ENCODE measurements at places on chromosomes 2 and 18.

GRCh38 chr2:54428108-54428831, 27.9 kb upstream of the SPTBN1 start:
- DNase-seq: no peak

DNA sequence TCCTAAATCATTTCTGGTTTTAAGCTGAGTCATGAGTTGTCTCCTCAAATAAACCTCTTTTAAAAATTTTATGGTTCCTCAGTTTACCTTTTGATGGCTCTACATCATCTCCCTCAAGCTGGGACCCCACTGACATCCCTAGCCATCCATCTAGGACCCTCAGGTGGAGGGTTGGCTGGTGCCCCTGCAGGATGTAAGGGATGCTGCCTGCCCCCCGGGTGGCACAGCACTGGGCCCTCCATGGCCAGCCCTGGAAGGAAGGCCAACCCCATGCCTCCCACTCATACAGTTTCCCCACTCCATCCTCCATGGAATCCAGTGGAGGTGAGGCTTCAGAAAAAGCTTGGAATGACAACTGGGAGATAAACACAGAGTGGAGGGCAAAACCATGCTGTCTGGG, 17.2 kb upstream of the GPC1 start:
- DNase-seq: no peak

DNA sequence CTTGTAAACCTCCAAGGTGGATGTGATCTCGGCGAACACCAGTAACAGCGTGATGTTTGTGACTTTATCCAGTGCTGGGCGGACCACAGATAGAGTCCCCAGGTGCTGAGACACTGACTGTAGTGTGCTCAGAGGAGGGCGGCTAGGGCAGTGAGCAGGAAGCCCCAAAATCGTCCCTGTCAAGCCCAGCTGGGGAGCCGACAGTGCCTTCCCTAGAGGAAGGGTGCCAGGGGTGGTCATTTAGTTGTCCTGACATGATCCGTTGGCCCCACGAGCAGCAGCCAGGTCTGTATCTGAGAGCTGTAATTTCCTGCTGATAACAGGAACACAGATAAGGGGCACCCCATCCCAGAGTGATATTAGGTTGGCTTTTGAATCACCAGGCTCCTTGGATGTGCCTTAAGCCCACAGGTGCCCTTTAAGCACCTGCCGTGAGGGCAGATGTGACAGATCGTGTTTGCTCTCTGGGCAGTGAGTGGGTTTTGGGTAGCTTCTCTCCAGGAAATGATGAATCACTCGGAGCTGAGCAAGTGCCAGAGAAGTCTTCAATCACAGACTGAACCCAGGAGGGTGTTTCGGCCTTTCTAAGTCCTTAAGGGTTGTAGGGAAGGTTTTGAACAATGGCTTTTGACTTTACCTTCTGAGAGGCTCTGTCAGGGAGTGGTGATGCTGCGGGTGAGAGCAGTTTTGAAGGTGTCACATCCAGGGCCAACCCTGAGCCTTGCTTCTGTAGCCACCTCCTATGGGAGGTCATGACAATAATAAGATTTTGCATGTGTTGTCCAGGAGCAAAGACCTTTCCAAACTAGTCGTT, 7.7 kb downstream of the LPIN1 start:
- DNase-seq: peak; percentile 68

- no peak for DNase-seq
Observed at GRCh38 chr18:33669589-33669988, 91.6 kb downstream of the ASXL3 start.

- no peak for DNase-seq
Observed at GRCh38 chr18:74217476-74218143, 69.3 kb downstream of the TIMM21 start.

DNA sequence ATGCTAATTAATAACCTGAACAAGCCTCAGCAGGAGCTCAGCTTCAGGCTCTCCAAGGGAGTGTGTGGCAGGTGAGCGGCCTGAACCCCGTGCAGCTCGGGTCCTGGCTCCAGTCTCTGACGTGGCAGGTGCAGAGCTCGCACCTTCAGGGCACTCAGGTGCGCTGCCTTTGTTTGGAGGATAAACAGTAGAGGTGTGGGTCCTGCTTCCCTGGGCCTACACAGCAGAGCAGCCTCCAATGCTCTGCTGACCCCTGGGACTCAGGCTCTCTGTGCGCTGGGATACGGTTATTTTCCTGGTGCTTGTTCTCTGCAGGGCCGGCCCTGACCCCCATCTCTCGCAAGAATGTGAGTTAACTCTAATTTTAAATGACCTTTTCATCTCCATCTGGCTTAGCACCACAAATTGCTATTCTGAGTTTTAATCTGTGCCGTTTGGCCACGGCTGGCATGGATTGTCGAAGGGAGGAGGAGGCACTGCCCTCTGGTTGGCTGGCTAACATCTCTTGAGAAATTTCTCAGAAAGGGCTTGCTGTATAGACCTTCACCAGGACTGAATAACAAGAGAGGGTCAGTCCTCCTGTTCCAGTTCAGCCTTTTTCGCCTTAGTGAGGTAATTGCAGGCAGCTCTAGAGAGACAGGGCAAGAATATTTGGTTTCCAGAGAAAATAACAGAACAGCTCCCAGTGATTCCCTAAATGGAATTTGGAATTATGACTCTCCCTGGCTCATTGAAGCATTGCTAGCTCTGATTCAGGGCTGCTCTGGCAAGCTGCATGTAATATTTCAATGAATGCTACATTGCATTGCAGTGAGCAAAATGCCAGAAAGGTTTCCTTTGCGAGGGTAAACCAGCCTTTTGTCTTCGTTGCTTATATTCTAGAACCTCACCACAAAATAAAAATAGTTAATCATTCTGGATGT, 161.8 kb downstream of the DCDC2C start:
- no peak for DNase-seq

- DNase-seq: no peak
Observed at GRCh38 chr2:239516954-239517305, 116.1 kb upstream of the HDAC4 start.

GRCh38 chr2:141929331-141930252, 201.2 kb downstream of the LRP1B start:
- DNase-seq: no peak

GRCh38 chr2:85780316-85781012, 26.7 kb downstream of the ATOH8 start:
- no peak for DNase-seq

- DNase-seq: no peak
Observed at GRCh38 chr18:34953212-34953611, 88.0 kb upstream of the MAPRE2 start.

DNA sequence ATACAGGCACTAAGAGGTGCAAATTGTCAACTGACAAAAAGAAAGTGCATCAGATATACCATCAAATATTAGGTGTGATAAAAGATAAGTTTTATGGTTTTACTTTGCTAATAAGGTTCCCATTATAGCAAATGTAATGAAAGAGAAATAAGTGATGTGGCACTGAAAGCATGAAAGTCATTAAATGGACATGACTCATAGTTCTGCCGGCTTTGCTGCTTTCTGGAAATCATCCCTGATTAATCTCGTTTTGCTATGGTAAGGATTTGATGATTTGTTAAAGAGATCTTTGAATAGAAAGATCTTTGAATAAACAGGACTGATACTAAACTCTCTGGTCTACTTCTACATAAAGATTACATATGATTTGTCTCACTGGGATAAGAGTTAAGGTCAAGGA, 72.7 kb downstream of the CLIP4 start:
- DNase-seq: no peak

- DNase-seq: peak; percentile 40
Observed at GRCh38 chr2:61178603-61179545, 16.9 kb downstream of the C2orf74 start.

DNA sequence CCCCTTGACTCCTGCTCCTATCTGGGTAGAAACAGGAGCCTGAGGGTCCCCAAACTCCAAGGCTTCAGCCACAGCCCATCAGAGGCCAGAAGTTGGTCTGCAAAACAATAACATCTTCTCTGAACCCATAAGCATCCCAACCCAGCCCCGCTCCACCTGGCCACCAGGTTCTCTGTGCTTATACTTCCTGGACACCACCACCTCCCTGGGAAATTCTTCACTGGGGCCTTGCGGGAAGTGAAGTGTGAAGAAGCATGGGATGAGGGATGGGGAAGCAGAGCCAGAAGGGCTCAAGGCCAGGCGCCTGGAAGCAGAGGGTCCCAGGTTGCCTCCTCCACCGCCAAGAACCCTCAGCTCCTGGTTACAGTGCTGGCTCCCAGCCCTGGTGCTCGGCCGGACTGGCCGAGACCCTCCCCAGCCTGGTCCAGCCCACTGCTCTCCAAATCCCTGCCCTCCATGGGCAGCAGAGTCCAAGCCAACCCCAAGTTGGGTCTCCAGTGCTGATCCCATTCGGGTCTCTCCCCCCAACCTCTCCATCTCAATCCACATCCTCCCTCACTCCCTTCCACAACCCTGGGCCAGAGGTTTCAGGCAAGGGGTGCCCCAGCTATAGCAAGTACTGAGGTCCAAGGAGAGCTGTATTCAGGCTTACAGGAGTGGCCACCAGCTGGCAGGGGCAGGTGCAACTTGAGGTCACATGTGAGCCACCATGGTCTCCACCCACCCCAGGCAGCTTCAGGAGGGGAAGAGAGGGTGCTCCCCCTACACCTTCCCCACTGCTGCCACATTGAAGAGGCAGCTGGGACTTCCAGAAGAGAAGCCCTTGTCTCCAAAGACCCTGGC, 60.7 kb downstream of the TNS1 start:
- no peak for DNase-seq
